H7 (cell line): ENCODE measurements at places on chromosomes 2 and 18. TPM values are rescaled to one million over a fixed set of nuclear protein-coding genes. Genes with fewer than 3 reads are reported as not detected.

DNA sequence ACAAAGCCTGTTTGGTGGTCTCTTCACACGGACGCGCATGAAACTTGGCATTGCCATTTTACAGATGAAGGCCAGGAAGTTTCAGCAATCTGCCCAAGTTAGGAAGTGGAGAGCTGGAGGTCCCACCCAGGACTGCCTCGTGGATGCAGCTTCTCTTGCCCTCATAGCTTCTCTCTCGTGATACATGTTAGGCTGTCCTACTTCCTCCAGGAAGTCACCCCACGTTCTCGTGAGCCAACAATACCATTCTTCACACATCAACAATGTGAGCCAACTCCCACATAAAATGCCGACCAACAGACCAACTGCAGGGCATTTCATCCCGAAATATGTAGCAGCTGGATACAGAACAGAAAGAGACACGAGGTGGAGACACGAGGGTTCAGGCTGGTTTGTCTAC, 85.3 kb downstream of the MREG start:
- no peak for DNase-seq

DNA sequence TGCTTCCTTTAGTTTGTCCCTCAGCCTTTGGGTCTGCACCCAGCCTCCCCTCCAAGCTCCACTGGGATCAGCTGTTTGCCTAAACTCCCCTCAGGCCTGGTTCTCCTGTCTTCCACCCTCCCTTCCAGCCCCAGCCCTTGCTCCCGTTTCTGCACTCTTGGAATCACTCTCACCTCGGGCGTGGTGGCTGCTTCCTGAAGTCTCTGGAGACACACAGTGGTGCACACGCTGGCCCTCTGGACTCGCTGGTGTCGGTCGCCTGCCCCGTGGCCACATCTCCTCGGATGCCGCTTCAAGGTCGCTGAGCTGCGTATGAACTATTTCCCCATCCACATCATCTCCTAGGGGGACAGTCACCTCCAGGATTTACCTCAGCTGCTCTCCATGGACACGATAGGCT, 46.3 kb downstream of the PSMG2 start:
- DNase-seq: no peak

GRCh38 chr2:202750763-202751427, 116.1 kb downstream of the FAM117B start:
- no peak for DNase-seq

- peak; percentile 78 for DNase-seq
Observed at GRCh38 chr2:96320728-96321622, 4.1 kb upstream of the ITPRIPL1 start.

DNA sequence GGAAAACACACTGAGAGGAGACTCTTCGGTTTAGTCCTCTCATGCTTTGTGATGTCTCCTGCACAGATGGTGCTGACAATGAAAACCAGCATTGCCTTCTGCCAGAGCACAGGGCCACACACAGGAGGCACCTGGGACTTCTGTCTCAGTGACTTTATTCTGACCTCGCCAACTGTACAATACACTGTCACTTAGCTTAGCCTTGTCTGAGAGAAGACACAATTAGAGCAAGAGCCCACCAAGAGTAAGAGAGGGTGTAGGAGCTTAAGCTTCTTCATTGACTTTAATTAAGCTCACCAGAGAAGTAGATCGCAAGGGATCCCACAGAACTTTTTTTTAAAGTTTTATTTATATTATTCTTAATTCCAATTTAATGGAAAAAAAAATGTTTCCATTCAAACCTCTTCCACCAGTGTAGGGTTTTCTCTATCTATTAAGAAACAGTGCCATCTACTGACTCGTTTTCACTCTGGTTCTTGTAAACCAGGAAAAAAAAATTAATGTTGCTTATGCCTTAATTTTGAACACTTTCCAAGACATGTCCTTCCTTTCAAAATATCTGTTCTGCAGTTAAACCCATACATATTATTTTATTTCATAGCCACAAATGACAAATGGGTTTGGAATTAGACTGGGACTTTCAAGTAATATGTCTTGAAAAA, 42.4 kb upstream of the DDX18 start:
- DNase-seq: peak; percentile 14

Gene NPC1
- 18.1 and 20.9 TPM in 2 replicates for total RNA-seq
